ENCODE measurements at places on chromosomes 3 and 15.
A peak's percentile ranks its signal among the peaks of the same experiment; 100 is the strongest.

DNA sequence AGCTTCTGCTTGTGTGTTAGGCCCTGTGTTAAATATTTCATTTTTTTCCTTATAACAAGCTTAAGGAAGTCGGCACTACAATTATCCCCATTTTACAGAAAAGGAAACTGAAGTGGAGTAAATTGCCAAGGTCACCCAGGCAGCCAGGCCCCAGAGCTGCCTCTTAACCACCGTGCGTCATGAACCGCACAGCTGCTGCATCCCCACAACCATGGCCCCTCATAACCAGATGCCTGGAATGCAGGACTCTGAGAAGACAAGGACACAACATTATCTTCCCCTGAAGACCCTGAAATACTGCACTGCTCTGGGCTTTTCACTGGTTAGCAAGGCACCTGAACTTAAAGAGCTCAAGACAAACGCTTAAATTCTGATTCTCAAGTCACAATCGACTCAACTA lies 14.6 kb downstream of the LRIG1 start:
- DNase-seq = no peak

- DNase-seq = no peak
Observed at GRCh38 chr3:76827701-76828226, 212.1 kb upstream of the ROBO2 start.

DNA sequence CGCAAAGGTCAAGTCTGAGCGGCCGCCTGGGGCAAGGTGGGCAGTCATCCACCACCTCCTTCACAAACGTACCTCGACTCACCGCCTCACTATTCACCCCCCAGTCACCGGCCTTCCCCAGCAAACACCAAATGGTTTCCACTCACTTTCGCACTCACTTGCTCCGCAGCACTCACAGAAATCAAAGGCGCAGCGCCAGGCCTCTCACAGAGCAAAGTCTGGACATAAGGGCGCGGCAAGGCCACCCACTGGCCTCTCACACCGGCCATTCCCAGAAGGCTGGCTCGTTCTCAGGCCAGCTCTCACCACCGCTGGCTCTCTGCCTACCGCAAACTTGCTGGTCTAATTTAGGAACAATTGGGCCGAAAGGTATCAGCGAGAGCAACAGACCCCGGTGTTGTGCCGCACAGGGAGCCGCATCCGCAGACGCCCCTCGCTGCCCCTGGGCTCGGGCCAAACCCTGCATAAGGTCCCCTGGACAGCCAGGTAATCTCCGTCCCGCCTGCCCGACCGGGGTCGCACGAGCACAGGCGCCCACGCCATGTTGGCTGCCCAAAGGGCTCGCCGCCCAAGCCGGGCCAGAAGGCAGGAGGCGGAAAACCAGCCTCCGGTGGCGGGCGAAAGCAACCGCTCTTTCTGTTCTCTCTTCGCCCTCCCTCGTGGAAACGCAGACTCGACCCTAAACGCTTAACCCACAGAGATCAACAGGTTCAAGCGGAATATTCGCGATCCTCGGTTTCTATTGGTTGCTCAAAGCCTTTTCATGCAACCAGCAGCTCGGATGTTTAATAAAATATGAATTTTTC lies 2.9 kb downstream of the SHOX2 start:
- no peak for DNase-seq

GRCh38 chr15:30824518-30825195 lies 79.1 kb upstream of the FAN1 start:
- DNase-seq = no peak

DNA sequence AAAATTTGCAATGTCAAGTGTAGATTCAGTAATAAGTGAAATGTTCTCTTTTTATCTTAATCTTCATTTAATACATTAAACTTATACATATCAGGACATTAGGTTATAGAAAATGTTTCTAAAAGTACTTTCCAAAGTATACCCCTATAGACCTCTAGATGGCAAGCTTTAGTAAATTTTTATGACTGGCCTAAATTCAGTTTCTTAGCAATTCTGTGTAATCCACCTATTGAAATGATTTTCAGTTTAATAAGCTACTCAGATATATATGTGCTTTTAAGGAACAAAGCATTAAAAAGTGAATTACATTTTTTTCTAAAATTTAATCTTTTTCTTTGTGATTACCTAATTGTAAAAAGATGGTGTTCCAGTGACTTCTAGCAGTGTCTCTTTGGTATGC lies 342.2 kb downstream of the GBE1 start:
- DNase-seq = peak; percentile 3

GRCh38 chr3:158671821-158672214 lies 630 bp downstream of the LXN start:
- DNase-seq = no peak

- no peak for DNase-seq
Observed at GRCh38 chr3:149590691-149591441, 67.0 kb downstream of the WWTR1 start.

DNA sequence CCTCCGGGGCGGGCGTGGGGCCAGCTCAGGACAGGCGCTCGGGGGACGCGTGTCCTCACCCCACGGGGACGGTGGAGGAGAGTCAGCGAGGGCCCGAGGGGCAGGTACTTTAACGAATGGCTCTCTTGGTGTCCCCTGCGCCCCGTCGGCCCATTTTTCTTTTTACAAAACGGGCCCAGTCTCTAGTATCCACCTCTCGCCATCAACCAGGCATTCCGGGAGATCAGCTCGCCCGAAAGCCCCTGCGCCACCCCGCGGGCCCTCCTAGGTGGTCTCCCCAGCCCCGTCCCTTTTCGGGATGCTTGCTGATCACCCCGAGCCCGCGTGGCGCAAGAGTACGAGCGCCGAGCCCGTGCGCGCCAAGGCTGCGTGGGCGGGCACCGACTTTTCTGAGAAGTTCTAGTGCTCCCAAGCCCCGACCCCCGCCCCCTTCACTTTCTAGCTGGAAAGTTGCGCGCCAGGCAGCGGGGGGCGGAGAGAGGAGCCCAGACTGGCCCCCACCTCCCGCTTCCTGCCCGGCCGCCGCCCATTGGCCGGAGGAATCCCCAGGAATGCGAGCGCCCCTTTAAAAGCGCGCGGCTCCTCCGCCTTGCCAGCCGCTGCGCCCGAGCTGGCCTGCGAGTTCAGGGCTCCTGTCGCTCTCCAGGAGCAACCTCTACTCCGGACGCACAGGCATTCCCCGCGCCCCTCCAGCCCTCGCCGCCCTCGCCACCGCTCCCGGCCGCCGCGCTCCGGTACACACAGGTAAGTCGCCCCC lies at the start of gene THBS1:
TSS of gene THBS1 (plus strand) at position 595 of the 757 bp plus-strand sequence. CDS start 779 bp downstream, outside the sequence.
- DNase-seq = peak; percentile 27

GRCh38 chr15:33104212-33104611 lies 90.3 kb downstream of the FMN1 start:
- peak; percentile 6 for DNase-seq

- DNase-seq = no peak
Observed at GRCh38 chr3:73765878-73766545, 141.3 kb upstream of the PDZRN3 start.

DNA sequence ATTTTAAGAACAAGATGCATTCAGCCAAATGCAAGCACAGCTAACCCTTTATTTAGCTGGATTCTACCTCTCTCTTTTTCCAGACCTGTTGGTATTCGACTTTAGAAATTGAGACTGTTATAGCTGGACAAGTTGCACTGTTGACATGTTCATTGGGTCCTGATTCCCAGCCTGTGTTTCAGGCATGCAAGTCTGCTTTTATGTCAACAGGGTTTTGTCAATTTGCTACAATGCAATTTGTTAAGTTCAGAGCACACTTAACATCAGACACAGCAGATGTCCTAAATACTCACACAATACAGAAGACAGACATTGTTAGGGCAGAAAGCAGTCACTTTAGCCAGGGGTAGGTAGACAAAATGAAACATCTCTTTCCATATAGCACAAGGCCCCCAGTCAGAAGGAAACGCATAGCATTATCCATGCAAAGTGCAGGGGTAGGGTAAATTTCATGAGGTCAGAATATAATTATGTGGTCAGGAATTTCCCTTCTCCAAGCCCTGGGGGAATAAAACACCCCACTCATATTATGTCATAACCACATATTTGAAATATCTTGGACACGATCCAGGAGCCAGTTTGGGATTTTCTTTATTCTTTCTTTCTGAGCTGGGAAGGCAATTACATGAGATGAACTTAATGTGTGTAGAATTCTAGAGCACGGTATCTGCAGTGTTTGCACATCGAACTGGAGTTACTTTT lies 504.1 kb downstream of the NTRK3 start:
- peak; percentile 82 for DNase-seq

GRCh38 chr15:40986820-40987219 lies 33.5 kb downstream of the CHAC1 start:
- no peak for DNase-seq
